Epithelial cell of proximal tubule (primary cell): ENCODE measurements at places on chromosomes 13 and 19. TPM values are rescaled to one million over a fixed set of nuclear protein-coding genes. Genes with fewer than 3 reads are reported as not detected.

Gene RASA3
- total RNA-seq: 25.7 and 26.8 TPM in 2 replicates

Gene SYT5
- total RNA-seq: 0.29 TPM in 1 of 2 replicates, not detected in the other

Gene UFM1
- 33.0 and 36.0 TPM in 2 replicates for total RNA-seq

Gene SBSN
- not detected in 2 replicates for total RNA-seq

Gene TJP3
- 1.9 and 3.8 TPM in 2 replicates for total RNA-seq

Gene ZNF135
- 1.7 and 3.5 TPM in 2 replicates for total RNA-seq

Gene GAS6
- total RNA-seq: 127 and 142 TPM in 2 replicates

Gene EDDM13
- total RNA-seq: not detected in 2 replicates

Gene TUBB4A
- 0.72 and 3.1 TPM in 2 replicates for total RNA-seq

Gene CYP4F12
- total RNA-seq: not detected in 2 replicates
